ENCODE measurements at places on chromosomes 6 and 20.

DNA sequence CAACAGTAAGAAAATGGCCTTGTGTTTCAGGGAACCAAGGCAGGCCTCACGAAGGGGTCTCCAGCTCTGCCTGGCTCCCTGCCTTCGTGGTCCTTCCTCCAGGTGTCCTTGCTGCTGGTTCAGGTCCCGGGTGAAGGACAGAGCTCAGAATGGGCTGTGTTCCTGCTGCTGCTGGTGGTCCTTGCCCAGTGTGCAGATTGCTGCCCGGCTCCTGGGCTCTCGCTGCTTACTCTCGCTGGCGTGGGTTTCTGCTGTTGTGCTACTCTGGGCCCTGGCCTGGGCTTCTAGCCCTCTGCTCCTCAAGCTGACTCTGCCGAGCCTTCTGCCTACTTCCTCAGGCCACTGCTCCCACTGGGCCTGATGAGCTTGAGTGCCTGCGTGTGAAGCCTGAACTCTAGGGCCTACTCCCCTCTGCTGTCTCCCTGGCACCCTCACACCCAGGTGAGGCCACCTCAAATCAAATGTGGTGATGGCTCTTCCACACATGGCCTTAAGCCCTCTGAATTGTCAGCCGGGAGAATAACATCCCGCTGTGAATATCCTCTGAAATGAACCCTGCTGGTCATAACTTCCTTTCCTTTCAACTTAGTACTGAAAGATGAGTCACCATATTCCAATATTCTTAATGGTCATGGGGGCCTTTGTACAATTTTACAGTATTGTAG lies 171.6 kb downstream of the FOXC1 start:
- DNase-seq: no peak

DNA sequence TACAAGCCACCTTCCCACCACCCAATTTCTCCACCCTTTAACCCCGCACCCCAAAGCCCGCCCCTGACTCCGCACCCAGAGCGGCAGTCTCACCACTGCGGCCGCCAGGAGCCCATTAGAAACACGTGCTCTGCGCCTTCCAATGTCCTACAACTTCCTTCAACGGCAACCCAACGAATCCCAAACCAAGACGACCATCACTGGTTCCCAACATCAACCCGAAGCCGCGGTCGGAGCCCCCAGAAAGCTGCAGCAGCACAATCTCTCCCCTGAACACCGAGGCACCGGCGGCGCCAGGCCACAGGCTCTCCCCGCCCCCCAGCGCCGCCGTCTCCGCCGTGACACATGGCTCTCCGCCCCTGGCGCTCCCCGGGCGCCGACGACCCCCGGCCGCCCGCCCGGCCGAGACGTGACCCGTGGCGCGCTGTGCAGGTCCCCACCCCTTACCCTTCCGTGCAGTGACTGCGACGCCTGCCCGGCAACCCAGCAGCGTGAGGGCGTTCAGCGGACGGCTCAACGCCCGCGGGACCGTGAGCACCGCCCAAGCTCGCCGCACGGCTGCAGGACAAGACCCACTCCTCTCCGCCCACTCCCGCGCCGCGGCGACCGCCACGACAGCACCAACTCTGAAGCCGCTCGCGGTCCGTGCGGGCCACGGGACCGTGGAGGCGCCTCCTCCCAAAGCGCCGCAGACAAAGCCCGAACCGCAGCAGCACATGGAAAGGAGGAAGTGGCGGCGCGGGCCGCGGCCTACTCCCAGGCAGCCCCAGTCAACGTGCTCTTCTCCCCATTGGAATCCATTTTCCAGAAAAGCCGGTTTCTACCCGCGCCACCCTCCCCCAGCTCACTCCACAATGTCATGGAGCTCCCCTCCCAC lies 551 bp downstream of the SYNCRIP start:
- peak; percentile 56 for DNase-seq

- DNase-seq: no peak
Observed at GRCh38 chr20:64146936-64147477, 17.2 kb upstream of the MYT1 start.

DNA sequence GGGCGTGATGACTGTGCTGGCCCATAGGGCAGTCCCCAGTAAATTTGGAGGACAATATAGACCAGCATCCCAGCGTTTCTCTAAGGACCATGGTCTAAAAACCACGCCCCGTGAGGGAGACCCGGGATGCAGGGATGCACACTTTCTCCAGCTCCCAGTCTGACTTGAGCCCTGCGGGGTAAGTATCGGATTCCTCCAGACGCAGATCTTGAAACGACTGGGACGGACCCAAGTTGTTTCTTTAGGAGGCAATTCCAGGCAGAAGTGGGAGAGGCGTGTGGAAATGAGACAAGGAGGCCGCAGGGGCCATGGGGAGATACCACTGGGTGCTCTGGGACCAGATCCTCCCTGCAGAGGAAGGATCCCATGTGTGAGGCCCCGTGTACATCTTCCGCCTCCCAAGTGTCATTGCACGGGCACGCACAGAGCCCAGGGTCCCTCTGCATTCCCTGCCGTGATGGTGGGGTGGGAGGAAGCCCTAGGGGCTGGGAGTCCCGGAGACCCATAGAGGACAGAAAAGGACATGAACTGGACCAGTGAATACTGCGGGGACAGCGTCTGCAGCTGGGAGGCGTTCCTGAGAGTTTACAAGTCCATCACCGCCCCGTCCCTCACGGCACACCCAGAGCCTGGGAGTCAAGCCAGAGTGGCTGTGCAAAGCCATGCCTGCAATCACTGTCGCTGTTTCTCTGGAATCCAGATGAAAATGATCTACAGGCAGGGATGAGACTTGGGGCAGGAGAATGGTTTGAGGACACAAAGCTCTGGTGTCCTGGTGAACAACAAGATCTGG lies 522.9 kb downstream of the CDH26 start:
- no peak for DNase-seq

GRCh38 chr6:13397359-13398068 lies 69.2 kb upstream of the TBC1D7 start:
- DNase-seq: no peak

GRCh38 chr6:26401389-26401986 lies 587 bp upstream of the BTN3A1 start:
- DNase-seq: no peak

GRCh38 chr6:4662886-4663285 lies 113.3 kb upstream of the CDYL start:
- DNase-seq: no peak

- DNase-seq: no peak
Observed at GRCh38 chr6:89975991-89976693, 81.9 kb downstream of the GJA10 start.

- no peak for DNase-seq
Observed at GRCh38 chr20:62020935-62021701, 44.6 kb downstream of the TAF4 start.

DNA sequence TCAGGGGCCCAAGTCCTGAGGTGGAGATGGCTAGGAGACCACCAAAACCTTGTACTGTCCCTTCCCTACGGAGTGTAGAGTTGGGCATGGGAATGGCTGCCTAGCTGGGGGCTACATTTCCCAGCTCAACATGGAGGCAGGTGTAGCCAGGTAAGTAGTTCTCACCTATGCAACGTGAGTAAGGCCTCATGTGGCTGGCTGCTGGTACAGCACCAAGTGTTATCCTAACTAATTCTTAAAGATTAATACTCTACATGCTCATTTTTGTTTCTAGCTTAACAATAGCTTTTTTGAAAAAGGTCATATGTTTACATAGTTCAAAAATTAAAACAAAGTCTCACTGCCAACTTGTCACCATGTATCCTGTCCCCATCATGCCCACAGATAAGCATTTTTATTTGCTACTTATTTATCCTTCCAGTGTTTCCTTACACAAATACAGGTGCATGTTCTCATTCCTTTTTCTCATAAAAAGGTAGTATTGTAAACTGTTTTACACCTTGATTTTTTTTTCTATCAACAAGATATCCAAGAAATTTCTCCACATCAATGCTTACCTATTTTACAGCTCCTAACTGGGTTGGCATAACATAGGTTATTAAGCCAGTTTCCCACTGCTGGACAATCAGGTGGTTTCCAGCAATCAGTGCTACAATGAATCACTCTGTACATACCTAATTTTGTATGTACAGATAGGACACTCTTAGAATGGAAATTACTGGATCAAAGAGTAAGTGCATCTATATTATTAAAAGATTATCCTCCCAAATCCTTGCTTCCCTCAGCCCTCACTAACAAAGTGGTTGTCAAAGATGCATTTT lies 25.5 kb downstream of the ABHD12 start:
- DNase-seq: no peak
